ENCODE measurements at places on chromosomes 12 and 14.

DNA sequence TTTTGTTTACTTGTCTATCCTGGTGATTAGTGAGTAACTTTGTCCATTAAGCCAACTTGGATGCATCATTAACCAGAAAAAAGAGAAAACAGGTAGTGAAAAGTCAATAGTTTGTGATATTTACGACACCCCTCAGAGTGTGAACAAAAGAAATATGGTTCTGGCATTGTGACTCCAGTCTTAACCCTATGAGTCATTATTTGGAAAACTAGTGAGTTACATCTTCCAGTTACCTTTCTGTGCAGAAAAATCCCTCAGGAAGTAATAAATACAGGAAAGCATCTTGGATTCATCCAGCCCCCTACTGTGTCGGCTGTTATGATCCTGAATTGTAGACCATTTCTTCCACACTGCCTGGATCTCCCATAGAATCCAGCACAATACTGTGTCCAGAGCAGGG is 379.1 kb downstream of the GALC start:
- no peak for DNase-seq

DNA sequence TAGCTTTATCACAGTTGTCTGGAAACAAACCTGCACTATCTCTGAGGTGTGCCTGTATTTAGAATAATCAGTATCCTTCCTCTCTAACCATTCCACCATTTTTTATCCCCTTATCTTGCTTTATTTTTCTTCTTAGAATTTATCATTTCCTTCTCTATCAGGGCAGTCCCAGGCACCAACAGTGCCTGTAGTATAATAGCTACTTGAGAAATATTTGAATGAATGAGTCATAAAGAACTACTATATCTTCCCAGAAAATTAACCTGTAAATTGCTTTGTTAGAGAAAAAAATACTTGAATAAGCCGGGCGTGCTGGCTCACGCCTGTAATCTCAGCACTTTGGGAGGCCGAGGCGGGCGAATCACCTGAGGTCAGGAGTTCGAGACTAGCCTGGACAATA is 21.2 kb upstream of the FOXJ2 start:
- DNase-seq = no peak

DNA sequence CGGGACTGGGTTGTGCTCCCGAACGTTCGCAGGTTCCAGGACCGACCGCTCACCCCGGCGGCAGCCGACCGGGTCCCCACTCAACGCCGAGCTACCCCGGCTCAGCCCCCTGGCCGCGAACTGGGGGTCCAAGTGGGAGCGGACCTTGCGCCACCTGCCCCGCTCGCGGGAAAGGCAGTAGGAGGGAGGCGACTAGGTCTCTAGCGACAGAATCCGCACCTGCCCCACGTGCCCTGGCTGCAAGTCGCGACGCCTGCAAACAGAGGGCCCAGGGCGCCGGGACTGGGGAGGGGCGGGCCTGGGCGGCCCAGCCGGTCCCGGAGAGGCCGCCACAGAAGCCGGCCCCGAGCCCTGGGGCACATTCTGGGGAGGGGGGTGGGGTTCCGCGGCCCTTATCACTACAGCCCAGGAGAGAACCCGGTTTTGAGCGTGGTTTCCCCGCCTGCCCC is 239.2 kb upstream of the CPNE8 start:
- no peak for DNase-seq

DNA sequence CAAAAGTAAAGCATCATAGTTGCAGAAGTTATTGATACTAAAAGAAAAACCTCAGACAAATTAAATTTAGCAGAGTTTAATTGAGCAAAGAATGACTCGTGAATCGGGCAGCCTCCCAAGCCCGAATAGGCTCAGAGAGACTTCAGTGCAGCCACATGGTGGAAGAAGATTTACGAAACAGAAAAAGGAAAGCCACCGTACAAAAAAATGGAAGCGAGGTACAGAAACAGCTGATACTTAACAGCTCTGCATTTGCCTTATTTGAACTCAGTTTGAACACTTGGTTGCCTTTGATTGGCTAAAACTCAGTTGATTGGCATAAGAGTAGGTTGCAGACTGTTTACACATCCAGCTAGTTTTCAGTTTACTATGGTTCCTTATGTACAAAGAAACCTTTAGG is 12.9 kb downstream of the TTC9 start:
- no peak for DNase-seq

DNA sequence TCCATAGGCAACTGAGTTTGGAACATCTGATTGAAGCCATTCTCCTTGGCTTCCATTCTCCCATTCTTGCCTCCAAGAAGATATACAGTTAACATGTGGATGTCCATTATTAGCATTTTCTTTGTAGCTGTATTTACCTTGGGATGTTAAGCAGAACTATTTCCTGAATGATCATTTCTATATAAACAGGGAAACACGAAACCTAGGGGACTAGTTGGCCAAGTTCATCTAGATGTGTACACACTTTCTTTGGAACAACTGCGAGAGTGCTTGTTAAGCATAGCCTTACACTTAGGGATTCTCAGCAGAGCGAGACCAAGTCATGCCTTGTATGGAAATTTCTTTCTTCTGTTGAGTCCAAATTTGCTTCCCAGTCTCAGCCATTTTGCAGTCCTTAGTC is 42.1 kb downstream of the DRAM1 start:
- no peak for DNase-seq

DNA sequence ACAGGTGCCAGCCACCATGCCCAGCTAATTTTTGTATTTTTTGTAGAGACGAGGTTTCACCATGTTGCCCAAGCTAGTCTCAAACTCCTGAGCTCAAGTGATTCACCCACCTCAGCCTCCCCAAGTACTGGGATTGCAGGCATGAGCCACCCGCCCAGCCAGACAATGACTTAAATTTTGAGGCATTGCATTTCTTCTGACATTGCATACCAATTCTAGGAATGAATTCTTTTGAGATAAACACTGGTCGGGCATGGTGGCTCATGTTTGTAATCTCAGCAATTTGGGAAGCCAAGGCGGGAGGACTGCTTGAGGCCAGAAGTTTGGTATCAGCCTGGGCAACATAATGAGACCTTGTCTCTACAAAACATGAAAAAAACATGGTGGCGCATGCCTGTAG is 2.5 kb upstream of the CELA1 start:
- DNase-seq = no peak

DNA sequence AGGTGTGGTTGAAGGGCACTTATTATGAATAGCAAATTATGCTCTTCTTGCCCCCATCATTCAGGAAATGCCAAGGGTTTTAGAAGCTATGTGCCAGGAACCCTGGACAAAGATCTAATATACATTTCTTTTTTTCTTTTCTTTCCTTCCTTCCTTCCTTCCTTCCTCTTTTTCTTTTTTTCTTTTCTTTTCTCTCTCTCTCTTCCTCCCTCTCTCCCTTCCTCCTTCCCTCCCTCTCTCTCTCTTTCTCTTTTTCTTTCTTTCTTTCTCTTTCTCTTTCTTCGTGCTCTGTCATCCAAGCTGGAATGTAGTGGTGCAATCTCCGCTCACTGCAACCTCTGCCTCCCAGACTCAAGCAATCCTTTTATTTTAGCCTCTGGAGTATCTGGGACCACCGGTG is 66.1 kb upstream of the CSRP2 start:
- DNase-seq = no peak

DNA sequence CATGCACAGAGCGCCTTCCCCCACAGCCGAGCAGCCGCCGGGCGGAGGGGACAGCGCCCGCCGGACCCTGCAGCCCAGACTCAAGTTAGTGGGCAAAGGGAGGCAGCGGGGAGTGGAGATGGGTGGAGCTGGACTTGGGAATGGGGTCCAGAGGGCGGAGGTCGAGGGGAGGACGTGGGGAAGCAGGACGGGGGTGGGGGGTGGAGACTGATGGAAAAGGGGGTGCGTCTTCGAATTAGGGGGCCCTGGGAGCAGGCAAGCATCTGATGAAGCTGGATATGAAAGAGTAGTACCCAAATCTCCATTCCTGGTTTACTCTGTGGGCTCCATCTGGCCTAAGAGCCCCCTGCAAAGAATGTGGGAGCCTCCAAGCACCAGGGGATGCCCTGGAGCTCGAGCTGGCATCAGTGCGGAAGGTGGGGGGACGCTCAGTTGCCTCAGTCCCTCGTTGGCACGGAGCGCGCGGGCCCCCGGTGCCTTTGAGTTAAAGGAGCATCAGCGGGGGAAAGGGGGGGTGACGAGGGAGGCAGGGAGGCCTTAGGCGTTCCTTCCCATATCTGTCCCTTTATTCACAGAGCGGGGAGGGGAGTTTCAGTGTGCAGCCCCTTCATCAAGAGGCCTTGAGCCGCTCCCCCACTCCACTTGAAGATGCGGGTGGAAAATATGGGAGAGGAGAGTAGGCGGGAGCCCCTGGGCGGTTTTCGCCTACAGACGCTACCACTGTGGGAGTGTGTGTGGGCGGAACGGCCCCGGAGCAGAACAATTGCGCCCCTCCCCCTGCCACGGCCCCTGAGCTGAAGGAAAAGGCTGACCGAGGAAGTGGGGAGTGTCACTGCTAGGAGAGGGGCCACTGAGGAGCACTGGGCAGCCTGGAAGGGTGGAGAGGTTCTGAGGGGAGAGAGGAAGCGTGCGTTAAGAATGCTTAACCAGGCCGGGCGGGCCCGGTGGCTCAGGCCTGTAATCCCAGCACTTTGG is 644 bp downstream of the NAB2 start:
- no peak for DNase-seq

GRCh38 chr12:90099288-90099687 is 390.6 kb upstream of the ATP2B1 start:
- no peak for DNase-seq
